M059J (cell line): ENCODE measurements at places on chromosomes 1 and 21. TPM values are rescaled to one million over a fixed set of nuclear protein-coding genes. Genes with fewer than 3 reads are reported as not detected.

DNA sequence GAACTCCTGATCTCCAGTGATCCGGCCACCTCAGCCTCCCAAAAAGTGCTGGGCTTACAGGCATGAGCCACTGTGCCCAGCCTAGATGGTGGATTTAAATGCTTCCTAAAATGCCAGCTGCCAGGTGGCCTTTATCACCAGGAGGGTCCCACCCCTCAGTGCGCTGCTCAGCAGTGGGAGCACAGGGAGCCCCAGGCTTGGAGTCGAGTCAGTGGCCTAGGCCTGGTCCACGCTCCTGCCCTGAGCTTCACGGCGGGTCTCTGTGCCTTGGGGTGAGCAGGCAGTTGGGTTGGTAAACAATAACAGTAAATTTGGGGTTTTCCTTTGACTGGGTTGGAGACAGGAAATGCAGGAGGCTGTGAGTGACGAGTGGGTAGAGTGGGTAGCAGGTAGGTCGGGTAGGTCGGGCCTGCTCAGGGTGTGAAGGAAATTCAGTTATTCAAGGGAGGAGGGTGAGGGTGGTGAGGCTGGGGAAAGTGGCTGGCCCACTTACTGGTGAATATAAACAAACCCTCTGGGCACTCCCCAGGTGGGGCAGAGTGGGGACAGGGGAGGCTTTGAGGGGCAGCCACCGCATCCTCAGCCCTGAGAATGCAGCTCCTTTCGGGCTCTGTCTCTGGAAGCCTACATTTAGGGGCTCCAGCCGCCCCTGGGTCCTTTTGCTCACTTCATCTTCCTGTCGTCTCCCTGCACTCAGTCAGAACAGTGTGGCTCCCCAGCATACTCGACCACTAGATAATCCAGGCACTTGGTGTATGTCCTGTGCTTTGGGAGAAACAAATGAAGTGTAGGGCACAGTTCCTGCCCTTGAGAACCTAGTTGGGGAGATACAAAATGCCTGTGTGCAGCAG is 33.5 kb upstream of the IL19 start:
- no peak for DNase-seq

The AKR7A2 gene
- total RNA-seq, result 110 and 121 TPM in 2 replicates

DNA sequence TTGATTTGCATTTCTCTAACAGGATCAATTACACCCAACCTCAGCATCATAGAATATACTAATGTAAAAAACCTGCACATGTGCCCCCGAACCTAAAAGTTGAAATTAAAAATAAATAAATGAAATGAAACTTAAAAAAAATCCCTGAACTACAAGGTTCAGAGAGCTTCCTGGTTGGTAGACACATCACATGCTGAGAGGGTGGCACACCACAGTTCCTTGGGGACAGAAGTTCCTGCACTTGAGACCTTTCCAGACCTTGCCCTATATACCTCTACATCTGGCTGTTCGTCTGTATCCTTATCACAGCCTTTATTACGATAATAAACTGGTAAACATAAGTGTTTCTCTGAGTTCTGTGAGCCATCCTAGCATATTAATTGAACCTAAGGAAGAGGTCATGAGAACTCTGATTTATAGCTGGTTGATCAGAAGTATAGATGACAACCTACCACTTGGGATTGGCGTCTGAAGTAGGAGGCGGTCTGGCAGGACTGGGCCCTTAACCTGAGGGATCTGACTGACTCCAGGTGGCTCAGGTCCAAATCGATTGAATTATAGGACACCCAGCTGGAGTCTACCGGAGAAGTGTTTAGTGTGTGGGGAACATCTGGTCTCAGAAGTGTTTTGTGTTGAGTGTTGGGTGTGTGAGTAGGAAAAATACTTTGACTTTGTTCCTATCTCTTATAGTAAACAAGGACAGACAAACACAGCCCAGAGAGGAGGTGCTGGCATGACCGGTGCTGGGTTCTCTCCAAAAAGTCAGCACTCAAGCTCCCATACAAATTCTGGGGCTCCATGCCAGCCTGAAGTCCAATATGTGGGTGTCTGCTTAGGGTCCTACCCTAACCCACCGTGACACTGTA is 19.0 kb downstream of the C1orf115 start:
- DNase-seq, result no peak

The SPOCD1 gene
- 33.0 and 52.0 TPM in 2 replicates for total RNA-seq

DNA sequence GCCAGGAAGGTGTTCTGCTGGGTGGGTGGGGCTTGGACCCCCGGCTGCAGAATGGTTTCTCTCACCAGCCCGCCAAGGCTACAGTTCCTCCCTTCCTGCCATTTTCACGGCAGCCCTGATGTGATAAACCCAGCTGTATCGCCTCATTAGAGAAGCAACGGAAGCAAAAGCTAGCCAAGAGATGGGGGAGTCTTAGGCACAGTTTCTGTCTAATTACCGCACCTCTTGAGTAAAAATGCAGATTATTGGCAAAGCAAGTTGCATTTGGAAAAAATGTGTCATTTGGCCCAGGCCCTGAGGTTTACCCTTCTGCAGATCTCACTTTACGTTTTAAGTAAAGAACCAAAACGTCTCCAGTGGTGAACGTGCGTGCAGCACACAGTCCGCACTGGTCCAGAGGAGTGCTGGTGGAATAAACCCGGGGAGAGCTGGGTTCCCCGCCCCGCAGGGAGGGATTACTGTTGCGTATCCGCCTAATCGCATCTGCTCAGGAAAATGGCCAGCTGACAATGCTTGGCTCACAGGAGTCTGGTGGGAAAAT is 109.9 kb downstream of the GALNT2 start:
- no peak for DNase-seq

DNA sequence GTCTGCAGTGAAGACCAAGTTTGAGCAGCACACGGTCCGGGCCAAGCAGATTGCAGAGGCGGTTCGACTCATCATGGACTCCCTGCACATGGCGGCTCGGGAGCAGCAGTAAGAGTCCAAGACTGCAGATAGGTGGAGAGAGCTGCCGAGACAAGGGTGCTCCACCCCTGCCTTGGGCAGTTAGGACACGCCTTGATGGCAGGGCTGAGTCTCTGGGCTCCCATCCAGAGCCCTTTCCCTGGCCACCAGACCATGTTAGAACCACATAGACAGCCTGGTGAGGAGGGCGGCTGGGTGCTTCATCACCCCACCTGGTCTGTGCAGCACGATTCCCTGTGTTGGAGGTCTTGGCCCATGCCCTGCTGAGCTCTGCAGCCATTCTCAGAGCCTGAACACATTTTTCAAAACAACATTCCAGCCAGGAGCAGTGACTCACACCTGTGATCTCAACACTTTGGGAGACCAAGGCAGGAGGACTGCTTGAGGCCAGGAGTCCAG is 17.3 kb upstream of the MIIP start:
- peak; percentile 81 for DNase-seq

DNA sequence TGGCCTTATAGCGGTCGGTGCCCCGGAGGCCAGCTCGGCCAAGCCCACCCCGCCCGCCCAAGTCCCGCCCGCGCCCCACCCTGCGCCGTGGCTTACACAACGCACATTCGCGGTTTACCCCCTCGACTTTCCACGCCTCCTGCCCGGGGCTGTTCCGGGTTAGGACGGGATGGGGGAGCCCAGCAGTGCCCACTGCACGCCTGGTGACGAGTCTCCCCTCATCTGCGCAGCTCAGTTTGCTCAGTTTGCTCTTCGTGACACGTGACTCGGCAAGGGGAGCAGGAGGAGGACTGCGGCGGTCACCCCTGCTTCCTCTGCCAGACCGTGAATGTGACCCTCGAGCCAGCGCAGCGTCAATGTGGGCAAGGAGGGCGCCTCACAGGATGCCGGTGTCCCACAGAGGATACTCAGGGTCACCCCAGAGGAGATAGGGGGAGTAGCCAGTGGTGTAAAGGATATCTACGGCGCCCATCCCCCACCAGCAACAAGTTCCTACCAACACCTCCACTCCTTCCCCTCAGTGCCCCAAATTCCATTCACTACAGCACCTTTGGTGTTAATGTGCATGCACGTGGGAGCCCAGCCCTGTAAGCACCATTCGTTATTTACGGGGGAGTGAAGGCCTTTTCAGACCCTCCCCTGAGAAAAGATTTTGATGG is 350 bp upstream of the S100A6 start:
- DNase-seq, result peak; percentile 96

- no peak for DNase-seq
Measured at GRCh38 chr1:200436436-200436835, 26.6 kb upstream of the ZNF281 start.

GRCh38 chr21:32302560-32302959 is 3.9 kb downstream of the MRAP start:
- no peak for DNase-seq

DNA sequence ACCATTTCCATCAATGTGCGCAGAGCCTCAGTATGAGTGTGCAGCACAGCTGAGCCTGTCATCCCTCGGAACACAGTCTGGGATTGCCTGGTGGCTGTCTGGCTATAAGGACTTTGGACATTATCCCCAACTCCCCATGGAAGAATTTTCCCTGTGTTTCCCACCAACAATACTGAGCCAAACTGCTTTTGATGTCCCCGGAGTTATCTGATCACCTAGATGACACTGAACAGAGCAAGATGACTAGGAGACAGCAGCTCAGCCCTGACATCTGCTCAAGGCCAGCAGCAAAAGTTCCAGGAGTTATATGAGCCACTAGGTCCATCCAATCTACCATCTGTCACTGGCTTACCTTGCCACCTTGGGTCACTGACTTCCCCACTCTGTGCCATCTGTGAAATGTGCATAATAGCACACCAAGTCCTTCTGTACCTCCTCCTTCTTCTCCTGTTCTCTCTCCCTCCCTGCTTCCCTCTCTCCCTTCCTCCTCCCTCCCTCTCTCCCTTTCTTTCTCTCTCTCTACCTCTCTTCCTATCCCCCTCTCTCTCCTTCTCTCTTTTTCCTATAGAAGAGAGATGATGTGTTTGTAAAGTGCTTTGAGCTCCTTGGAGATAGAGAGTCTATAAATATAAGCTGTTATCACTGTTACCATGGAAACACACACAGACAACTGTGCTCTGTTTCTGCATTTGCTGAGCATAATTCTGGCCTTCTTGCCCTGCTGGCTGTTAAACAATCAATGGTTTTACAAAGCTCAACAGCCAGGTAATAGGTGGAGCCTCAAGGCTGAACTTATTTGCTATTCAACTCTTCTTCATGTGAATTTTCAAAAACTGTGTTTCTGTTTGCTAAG is 19.7 kb upstream of the ATP1B1 start:
- peak; percentile 56 for DNase-seq

GRCh38 chr1:35851132-35851869 is 31.7 kb upstream of the AGO1 start:
- no peak for DNase-seq

DNA sequence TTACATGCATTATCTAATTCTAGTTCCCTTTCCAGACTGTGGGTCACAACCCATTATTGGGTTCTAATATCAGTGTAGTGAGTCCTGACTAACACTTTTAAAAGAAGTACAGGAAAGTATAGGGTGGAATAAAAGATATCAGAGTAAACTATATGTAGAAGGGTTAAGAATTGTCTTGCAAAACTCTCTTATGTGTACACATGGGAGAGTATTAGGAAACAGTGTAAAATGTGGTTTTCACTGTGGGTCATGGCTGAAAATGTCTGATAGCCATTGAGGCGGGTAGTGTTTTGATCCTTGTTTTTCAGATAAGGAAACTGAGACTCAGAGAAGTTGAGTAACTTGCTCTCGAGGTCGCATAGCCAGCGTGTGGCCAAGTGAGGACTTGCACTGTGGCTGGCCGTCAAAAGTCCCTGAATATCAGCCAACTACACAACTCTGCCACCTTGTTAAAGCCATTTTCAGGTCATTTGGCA is 18.5 kb upstream of the MTARC1 start:
- DNase-seq, result no peak

GRCh38 chr1:39835110-39835509 is 46.4 kb upstream of the BMP8B start:
- DNase-seq, result no peak

GRCh38 chr1:14435368-14436023 is 163.0 kb upstream of the KAZN start:
- DNase-seq, result peak; percentile 34

- peak; percentile 97 for DNase-seq
Measured at GRCh38 chr1:232853994-232854797, 49.0 kb downstream of the MAP10 start.

The EXTL1 gene
- 0.34 TPM in 1 of 2 replicates, not detected in the other for total RNA-seq

DNA sequence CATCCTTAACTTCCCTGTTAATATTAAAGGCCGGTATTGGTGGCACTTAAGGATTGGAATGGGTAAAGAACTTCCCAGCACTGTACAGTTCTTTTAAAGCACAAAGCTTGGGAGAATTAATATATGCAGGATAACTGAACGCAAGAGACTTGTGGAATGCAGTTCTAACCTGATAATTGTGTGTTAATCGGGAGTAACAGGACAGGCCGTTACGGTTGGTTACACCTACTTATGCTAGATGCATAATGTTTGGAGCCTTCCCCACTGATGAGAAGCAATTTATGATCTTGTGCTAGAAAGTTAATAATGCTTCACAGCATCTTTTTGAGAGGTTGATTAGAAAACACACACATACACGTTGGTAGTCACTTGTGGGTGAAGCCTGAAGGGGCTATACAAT is 7.0 kb downstream of the CHTOP start:
- DNase-seq, result no peak

The MED8 gene
- 113 and 121 TPM in 2 replicates for total RNA-seq

DNA sequence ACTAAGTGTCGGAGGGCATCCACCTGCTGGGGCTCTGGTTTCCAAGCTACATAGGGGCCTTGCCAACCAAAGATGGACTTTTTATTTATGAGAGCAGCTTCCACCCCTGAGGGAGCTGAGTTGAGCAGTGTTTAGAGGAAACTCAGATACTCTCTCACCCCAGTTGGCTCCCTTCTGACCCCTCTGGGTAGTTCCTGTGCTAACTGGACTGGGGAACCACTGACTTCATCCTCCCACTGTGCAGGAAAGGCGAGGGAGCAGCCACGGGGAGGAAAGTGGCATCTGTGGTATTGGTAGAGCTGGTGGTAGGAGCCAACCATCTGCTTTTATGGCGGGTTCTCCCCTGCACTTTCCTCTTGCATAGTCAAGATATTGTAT is 70.4 kb downstream of the MPZL1 start:
- DNase-seq, result no peak

DNA sequence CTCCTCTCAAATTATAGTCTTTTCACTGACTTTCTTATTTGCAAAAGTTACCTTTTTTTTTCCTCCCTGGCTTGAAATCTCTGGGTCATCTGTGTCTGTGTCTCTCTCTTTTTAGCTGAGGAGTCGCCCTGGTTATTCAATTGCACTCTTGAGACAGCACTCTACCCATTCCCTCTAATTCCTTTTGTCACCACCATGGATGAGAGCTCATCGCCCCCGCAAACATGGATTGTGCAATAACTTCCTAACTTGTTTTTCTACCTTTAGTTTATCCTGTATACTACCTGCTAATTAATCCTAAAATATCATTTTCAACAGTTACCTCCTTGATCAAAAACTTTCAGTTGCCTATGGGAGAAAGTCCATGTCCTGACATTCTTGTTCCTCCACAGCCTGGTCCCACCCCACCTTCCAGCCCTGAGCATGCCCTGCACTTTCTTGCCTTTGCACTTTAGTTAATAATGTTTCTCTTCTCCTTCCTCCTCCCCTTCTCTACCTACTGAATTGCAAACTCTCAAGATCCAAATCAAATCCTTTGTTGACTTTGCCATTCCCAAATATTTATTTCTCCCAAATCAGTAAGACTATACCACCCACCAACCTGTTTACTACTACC is 110.4 kb upstream of the MAGI3 start:
- DNase-seq, result no peak

The MYOM3 gene
- 0.02 and 0.32 TPM in 2 replicates for total RNA-seq
